ENCODE measurements at places on chromosomes 12 and 14.

DNA sequence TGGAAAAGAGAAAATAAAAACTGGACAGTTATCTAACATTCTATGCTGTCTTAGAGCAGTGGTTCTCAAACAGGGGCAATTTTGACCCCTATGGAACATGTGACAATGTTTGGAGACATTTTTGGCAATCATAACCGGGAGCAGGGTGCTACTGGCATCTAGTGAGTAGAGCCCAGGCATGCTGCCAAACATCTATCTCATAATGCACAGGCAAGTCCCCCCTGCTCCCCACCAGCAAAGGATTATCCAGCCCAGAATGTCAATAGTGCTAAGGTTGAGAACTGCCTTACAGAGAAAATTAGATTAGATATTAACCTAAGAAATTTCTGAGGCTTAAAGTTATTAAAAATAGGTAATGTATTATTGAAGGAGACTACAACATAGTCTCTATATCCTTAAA is 22.9 kb upstream of the CATSPERB start:
- DNase-seq = no peak

GRCh38 chr12:46749322-46749721 is 76.5 kb downstream of the SLC38A4 start:
- no peak for DNase-seq

DNA sequence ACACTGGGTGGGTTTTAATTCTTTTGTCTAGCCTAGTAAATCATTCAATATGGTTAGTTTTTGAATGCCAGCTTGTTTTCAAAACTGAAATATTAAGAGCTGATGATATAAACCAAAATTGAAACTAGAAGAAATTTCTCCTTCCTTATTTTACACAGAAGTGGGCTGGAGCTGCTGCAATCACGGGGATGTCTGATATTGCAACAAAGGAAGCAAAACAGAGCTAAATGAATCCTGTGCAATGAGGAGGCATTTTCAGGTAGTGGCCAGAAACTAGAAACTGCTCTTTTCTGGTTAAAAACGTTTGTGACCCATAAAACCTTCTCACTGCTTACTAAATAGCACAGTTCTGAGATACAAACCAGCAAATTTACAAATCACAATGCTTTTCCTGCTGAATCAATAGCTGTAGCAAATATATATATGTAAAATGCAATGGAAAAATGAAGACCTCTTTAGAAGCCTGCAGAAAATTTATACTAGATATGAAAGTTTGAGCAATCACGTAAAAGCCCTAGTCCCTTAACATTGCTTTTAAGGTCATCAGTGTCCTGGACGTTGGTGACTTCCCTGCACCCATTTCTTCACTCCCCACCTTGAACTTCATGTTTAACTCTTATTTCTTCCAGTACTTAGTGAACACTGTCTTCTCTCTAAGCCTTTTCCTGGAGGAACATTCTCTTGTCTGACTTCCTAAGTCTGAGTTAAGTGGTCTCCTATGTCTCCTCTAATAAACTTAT is 15.9 kb upstream of the LRRK2 start:
- DNase-seq = no peak

DNA sequence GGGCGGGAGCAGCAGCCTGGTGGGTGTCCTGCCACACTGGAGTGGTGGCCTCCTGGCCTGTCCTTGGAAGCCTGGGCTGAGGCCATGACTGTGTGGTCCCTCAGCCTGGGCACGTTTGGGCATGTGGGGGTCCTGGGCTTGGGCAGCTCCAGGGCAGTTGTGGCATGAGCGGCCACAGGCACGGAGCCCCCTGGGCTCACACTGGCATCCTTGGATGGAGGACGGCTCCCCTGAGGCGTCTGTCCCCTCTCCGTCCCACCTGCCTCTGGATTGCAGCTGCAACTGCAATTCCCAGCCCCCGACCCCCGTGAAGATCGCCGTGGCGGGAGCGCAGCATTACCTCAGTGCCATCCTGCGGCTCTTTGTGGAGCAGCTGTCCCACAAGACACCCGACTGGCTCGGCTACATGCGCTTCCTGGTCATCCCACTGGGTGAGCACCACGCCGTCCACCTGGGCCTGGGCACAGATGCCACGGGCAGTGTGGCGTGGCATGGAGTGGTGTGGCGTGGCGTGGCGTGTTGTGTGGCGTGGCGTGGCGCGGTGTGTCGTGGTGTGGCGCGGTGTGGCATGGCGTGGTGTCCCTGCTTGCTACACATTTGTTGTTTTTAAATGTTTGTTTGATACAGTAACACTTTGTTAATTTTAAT is 15.1 kb upstream of the TEX22 start:
- DNase-seq = no peak

DNA sequence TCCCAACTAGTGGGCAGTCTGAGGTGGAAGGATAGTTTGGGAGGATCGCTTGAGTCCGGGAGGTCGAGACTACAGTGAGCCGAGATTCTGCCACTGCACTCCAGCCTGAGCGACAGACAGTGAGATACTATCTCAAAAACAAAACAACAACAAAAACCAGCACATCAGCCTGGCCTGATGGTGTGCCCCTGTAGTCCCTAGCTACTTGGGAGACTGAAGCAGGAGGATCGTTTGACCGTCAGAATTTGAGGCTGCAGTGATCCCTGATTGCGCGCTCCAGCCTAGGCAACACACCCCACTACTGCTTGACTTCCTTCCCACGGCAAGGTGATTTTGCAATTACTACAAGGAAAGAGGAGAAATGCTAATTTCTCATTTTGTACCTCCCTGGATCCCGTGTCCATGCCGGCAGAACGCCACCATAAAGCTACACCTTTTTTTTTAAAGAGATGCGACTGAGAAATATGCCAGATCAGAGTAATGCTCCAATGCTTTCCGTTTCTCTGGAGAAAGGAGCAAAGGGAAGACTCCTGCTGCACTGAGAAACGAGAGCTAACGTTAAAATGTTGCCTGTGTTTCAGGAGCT is 672 bp upstream of the SCFD1 start:
- no peak for DNase-seq

GRCh38 chr14:55721353-55721752 is 141.3 kb downstream of the KTN1 start:
- no peak for DNase-seq

Measured in hypothalamus (tissue), 51 donors.